ENCODE measurements at places on chromosomes 1 and 21.

GRCh38 chr1:164648636-164649035, 89.7 kb downstream of the PBX1 start:
- ATAC-seq, result no peak

- no peak for ATAC-seq
Measured at GRCh38 chr1:54543729-54544496, 4.1 kb upstream of the ACOT11 start.

GRCh38 chr1:213274140-213274539, 223.1 kb downstream of the RPS6KC1 start:
- no peak for ATAC-seq

- no peak for ATAC-seq
Measured at GRCh38 chr1:20262810-20263534, 27.7 kb upstream of the VWA5B1 start.

GRCh38 chr1:29237852-29238619, 1.7 kb downstream of the PTPRU start:
- ATAC-seq, result no peak

GRCh38 chr1:238404921-238405320, 514.2 kb upstream of the ZP4 start:
- ATAC-seq, result no peak

- ATAC-seq, result no peak
Measured at GRCh38 chr1:199184180-199184579, 545.3 kb downstream of the PTPRC start.

DNA sequence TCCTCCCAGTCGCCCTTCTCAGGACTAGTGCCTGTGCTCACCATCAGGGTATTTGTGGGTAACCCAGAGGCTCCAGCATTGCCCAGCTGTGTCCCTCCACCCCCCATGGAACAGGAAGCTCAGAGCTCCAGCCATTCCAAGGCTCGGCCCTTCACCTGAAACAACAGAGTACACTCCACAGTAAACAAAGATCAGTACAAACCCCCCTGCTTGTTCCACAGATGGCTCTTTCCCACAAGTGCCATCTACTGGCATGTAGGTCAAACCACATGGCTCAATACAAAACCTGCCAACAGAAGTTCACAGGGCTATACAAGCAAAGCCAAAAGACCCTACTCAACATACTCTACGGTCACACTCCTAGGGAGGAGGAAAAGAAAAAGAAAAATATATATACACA, 258.7 kb downstream of the AGBL4 start:
- no peak for ATAC-seq

- no peak for ATAC-seq
Measured at GRCh38 chr1:27513528-27513927, 23.6 kb upstream of the WASF2 start.

DNA sequence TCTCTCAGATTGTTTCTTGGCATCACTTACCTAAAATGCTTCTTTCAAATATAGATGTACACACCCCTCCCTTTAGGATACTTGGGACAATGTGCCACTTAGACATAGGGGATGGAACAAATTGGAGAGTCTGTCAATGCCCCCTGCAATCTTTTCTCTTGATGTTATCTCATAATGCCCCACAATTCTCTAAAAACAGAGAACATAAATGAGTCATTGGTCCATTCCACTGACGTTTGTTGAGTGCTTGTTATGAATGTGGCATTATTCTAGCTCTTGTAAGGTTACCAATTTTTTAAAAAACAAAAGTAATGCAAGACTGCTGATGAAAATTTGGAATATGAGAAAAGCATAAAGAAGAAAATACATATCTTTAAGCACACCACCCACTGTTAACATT, 5.6 kb upstream of the SMIM11 start:
- no peak for ATAC-seq

DNA sequence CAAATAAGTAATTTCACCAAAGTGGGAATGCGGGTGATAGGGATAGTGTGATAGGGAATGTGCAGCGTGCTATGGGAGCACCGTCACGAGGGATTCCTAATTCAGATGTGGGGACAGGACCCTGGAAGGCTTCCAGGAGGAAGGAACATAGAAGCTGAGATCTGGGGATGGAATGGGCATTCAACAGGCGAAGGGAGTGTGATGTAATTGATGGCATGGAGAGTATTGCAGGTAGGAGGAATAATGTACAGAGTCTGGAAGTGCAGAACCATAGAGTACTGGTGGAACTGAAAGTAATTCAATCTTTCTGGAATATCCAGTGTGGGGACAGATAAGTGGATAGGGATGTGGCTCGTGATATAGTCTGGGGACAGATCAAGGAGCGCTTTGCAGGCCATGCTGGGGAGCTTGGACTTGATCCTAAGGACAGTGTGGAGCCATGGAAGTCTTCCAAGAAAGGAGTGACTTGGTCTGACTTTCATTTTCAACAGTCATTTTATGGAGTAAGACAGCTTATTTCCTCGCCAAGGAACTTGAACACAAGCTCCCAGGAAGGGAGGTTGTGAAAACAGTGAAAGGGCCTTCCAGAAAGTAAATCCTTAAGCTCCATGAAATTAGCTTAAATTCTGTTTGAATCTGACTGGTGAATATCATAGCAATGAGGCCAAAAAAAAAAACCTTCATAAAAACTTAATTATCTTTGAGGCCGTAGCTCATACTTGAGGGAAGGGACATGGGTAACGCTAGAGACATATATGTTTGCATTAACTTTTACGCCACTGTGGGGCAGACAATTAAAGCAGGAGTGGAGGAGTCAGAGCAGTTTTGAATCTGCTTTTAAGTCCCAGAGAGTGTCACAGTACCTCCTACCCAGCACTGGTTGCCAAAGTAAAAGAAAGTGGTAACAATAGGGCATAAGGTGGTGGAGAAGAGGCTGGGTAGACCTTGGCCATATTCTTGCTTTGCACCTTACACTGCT, 55.8 kb downstream of the ROR1 start:
- ATAC-seq, result no peak

DNA sequence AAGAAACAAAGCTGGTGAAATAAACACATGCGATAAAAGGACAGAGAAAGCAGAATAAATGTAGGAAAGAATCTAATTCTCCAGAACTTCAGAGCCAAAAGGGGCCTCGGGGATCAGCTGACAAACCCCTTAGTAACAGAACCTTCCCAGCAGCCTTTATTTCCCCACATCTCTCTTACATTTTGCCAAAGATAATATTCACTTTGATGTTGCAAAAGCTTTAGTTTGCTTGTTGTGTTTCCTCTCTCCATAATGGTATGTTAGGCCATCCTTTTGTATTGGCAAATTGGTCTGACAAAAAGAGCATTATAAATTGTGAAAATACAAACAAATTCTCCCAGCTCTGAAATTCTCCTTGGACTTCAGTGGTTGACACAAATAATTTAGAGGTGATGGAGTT, 54.9 kb downstream of the OPTC start:
- ATAC-seq, result no peak

DNA sequence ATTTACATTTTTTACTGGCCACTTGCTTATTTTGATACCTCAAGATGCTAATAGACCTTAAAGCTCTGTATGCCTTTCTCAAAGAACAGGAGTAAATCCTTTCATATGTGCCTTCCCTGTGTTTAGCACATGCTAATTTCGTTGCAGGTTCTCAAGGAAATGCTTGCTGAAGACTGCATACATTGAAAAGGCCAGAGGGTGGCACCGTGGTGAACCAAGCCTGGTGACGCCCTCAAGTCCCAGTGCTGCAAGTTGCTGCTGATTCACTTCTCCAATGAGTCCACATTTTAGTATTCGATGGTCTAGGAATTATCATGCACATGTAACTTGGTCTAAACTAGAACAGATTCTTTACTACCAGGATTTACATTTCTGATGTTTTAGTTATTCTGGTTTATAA, 94.1 kb downstream of the CLDN17 start:
- ATAC-seq, result no peak

GRCh38 chr1:110850627-110851026, 22.3 kb upstream of the CD53 start:
- ATAC-seq, result no peak

- no peak for ATAC-seq
Measured at GRCh38 chr21:32207406-32207716, 71.5 kb downstream of the MIS18A start.

DNA sequence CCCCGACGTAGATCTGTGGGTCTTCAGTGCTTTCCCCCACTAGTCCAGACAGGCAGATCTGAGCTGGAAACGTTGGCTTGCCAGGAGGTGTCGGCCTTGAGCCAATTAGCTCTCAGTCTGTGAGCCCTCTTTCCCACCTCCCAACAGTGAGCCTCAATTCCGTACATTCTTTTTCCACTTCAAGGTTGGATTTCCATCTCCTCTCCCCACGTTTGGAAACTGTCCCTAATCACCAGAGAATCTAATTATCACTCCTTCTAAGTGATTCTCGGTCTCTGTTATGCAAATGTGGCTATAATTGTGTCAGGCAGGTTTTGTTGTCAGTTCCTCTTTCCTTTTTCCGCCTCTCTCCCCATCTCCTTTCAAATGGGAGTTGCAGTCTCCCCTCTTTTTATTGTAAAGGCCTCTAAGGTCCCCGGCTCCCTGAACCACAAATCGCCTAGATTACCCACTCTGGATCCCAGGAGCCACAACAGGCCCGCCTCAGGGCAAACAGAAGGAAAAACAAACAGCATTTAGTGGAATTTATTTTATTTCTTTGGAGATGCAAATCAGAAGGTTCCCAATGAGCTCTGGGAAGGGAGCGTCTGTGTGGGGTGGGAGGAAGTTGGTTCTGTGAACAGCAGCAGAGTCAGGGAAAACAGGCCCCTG, 29.4 kb upstream of the LRRN2 start:
- no peak for ATAC-seq

- no peak for ATAC-seq
Measured at GRCh38 chr1:68120136-68120791, 69.8 kb upstream of the DIRAS3 start.

DNA sequence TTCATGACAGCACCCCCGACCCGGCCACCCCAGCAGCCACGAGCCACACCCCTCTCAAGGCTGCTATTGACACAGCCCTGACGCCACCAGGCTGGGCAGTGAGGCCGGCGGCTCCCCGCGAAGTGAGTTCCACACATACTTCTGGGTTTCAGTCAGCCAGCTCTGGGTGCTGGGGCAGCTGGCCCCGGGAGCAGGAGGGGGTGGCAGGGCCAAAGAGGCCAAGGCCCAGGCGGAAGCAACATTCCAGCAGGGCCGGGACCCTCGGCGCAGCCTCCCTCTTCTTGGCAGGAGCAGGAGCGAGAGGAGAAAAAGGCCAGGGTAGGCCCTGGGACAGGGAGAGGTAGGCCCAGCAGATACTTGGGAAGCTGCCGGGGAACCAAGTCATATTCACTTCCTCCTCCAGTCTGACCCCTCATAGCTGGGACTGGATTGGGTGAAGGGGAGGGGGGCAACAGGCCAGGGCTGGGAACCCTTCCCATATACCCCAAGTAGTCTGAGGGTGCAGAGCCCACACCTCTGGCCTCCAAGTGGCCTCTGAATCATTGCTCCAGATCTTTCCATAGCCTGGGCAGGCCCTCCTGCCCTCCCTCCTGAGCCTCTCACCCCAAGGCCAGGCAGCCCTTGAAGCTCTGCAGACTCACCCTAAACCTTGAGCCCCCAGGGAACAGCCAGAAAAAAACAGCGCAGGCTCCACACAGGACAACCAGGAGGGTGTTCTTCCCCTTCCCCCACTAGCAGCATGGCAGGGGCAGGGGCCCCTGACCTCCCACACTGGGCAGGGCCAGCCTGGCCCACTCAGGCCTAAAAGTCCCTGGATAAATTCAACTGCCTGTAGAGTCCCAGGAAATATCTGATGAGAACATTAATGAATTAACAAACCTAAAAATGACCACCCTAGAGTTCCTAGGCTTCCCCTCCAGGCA, 5.7 kb downstream of the HSPG2 start:
- ATAC-seq, result no peak

GRCh38 chr1:86583593-86583992, 36.7 kb downstream of the CLCA4 start:
- no peak for ATAC-seq

- peak; percentile 48 for ATAC-seq
Measured at GRCh38 chr1:110765640-110766335, 91.0 kb upstream of the KCNA3 start.

DNA sequence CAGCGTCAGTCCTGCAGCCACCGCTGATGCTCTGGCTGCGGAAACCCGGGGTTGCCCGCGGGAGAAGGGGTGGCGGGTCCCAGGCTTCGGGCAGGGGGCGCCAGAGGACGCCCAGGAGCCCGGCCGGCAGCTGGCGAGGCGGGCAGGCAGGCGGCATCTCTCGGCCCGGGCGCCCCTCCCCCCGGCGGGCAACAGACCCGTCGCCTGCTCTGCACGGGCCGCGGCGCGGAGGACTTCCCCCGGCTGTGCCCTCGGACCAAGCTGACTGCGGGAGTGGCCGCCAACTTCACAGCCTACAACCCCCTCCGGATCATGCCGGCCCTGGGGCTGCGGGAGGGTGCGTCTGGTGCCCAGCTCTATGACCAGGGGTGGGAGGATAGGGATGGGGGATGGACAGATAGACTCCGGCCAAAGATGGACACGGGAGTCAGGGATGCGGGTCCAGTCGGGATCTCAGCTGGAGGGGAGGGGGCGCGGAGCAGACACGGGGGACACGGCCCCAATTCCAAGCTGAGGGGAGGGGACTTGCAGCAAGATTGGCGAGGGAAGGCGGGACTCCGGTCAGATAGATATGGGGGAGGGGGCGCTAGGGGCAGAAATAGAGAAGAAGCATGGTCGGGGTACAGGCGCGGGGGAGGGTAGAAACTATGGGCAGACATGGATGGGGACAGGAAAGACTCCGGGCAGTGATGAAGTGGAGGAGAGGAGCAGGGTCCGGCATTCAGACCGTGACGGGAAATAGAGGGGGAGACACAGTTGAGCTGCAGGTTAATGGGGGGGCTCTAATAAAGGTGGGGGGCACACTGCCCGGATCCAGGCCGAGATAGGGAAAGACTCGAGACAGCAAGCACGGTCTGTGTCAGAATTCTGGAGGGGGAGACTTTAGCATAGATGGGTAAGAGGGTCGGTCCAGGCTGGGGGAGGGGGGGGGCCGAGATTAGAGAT, 1.1 kb downstream of the ADGRB2 start:
- no peak for ATAC-seq

DNA sequence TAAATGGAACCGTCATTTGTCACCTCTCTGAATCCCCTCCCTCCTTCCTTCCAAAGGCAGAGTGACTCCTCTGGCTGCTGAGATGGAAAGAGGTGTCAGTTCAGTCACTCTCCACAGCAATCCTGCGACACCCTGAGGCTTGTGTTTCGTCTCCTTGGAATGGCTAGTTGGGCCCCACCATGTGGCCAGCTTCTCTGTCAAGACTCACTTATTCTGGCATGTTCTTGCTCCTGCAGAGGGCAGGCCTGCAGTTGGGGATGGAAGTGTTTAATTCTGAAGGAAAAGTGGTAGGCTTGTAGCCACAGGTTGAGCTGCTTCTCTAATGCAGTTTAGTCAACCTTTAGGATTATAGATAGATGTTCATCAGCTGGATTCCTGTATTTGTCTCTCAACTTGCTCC, 149.6 kb downstream of the LMO4 start:
- no peak for ATAC-seq
